Mesenchymal stem cell (in vitro differentiated cells and primary cell): ENCODE measurements at places on chromosomes 4 and X.

- no peaks in the 10 kb centered on the region for H3K27me3 ChIP-seq
- peaks cover 3% of the 10 kb centered on the region for H3K4me1 ChIP-seq
- no peak for DNase-seq
Measured at GRCh38 chr4:76733068-76733771, 164.7 kb downstream of the SOWAHB start.

GRCh38 chr4:1239950-1240307 is 9.0 kb downstream of the CTBP1 start:
- peaks cover 36% of the 10 kb centered on the region for H3K4me1 ChIP-seq
- peaks cover 59% of the 10 kb centered on the region for H3K36me3 ChIP-seq

GRCh38 chr4:168441412-168441811 is 38.9 kb downstream of the DDX60L start:
- H3K4me1 ChIP-seq, result peaks cover 1% of the 10 kb centered on the region
- no peaks in the 10 kb centered on the region for H3K27me3 ChIP-seq
- H3K36me3 ChIP-seq, result peaks cover 48% of the 10 kb centered on the region
- no peak for DNase-seq

GRCh38 chrX:149937871-149938426 is 342 bp downstream of the EOLA2 start:
- DNase-seq, result no peak
- no peaks in the 10 kb centered on the region for H3K27me3 ChIP-seq
- H3K4me3 ChIP-seq, result peak overlapping the region; percentile 87
- H3K36me3 ChIP-seq, result peaks cover 12% of the 10 kb centered on the region
- H3K27ac ChIP-seq, result peak overlapping the region; percentile 58

DNA sequence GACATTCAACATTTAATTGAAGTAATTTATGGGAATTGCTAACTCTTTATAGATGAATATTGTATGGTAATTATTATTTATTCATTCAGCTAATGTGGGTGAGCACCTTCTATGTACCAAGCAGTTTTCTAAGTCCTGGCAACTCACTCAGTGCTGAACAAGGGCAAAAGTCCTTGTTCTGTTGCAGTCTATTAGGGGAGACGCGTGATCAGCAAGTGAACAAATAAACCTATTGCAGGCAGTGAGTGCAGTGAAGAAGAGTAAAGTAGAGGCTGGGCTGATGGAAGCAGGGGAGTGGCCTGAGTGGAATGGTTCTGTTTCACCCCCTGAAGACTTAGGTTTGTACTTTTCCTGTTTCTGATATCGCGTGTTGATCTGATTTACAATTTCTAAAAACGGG is 214.3 kb downstream of the RAPGEF2 start:
- H3K4me1 ChIP-seq, result no peaks in the 10 kb centered on the region
- H3K27ac ChIP-seq, result no peak overlapping the region
- no peaks in the 10 kb centered on the region for H3K27me3 ChIP-seq
- peaks cover 7% of the 10 kb centered on the region for H3K36me3 ChIP-seq
- no peak overlapping the region for H3K4me3 ChIP-seq

GRCh38 chr4:113809311-113809710 is 47.8 kb upstream of the CAMK2D start:
- DNase-seq, result peak; percentile 19
- no peaks in the 10 kb centered on the region for H3K27me3 ChIP-seq
- H3K27ac ChIP-seq, result no peak overlapping the region

- peaks cover 2% of the 10 kb centered on the region for H3K4me1 ChIP-seq
- no peak overlapping the region for H3K27ac ChIP-seq
- peak overlapping the region; percentile 11 for H3K4me3 ChIP-seq
- peak; percentile 88 for DNase-seq
Measured at GRCh38 chr4:181548873-181549575, 694.2 kb upstream of the TENM3 start.

GRCh38 chr4:38123555-38123954 is 163.4 kb downstream of the PTTG2 start:
- peaks cover 16% of the 10 kb centered on the region for H3K4me1 ChIP-seq
- DNase-seq, result no peak
- H3K27me3 ChIP-seq, result no peaks in the 10 kb centered on the region
- no peak overlapping the region for H3K27ac ChIP-seq

- DNase-seq, result no peak
- H3K27ac ChIP-seq, result no peak overlapping the region
- no peaks in the 10 kb centered on the region for H3K36me3 ChIP-seq
- H3K4me3 ChIP-seq, result no peak overlapping the region
- no peaks in the 10 kb centered on the region for H3K4me1 ChIP-seq
Measured at GRCh38 chrX:66221856-66222255, 57.8 kb downstream of the HEPH start.

DNA sequence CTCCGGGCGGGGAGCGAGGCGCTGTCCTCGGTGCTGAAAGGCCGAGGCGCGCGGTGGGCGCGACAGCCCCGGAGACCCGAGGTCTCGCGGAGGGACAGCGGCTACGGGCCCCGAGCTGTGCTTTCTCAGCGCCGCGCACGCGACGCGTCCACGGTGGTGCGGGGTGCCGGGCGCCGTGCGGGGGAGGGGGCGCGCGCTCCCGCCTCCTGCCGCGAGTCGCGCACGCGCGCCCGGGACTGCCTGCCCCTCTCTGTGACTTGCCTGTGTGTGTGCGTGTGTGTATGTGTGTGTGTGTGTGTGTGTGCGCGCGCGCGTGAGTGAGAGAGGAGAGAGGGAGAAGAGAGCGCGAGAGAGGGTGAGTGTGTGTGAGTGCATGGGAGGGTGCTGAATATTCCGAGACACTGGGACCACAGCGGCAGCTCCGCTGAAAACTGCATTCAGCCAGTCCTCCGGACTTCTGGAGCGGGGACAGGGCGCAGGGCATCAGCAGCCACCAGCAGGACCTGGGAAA is at the start of gene GRIA2:
GRIA2 (plus strand) TSS at position 358 of the 511 bp plus-strand sequence. CDS start 315 bp downstream, outside the sequence.
- peak within 1 kb of the TSS; percentile 60 for H3K4me3 ChIP-seq
- peaks cover 53% of the 10 kb centered on the region for H3K27me3 ChIP-seq
- peaks cover 19% of the 10 kb centered on the region for H3K4me1 ChIP-seq
- no peaks in the 10 kb centered on the region for H3K36me3 ChIP-seq

DNA sequence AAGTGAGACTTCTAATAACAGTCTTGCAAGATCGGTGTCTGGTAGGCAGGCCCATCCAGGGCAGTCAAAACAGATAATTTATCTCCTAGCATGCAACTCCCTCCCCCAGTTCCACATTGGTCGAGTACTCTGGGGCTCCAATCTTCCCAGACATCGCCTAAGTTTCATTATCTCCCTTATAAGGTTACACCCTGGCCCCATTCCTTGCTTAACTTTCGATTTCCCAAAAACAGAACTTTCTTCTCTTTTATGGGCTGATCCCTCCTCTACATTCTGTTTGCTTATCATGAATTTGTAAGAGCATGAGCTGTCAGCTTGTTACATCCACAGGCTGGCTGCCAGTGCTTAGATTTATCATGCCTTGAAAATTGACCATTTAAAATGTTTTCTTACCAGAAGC is 471.3 kb downstream of the TECRL start:
- no peaks in the 10 kb centered on the region for H3K4me1 ChIP-seq
- no peaks in the 10 kb centered on the region for H3K36me3 ChIP-seq
- no peaks in the 10 kb centered on the region for H3K27me3 ChIP-seq
- no peak overlapping the region for H3K27ac ChIP-seq
- H3K4me3 ChIP-seq, result peak overlapping the region; percentile 49

GRCh38 chrX:44035571-44035970 is 62.4 kb upstream of the NDP start:
- no peak overlapping the region for H3K4me3 ChIP-seq
- H3K36me3 ChIP-seq, result no peaks in the 10 kb centered on the region

DNA sequence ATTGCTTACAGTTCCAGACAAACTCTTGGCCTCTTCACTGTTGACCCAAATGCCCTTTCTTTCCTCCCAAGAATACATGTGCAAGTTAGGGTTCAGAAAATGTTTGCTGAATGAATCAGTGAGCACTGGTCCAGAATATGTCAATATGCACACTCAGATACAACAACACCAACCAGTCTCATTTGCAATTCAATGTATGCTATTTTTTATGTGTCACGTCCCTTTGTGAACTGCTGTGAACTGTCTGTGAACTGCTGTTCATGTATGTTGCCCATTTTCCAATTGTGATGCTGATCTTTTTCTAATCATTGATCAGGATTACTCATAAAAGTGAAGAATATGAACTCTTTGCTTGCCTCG is 17.8 kb downstream of the GAB3 start:
- no peak for DNase-seq
- H3K4me1 ChIP-seq, result peaks cover 17% of the 10 kb centered on the region
- no peak overlapping the region for H3K4me3 ChIP-seq
